Endothelial cell of umbilical vein (primary cell): ENCODE measurements at places on chromosomes 16 and 17. TPM values are rescaled to one million over a fixed set of nuclear protein-coding genes. Genes with fewer than 3 reads are reported as not detected.

HAGHL gene
- 5.9 and 6.8 TPM in 2 replicates for total RNA-seq

NPB gene
- 0.42 TPM in 1 of 2 replicates, not detected in the other for total RNA-seq

DNAAF8 gene
- 1.0 TPM in 1 of 2 replicates, not detected in the other for total RNA-seq

OR4D1 gene
- total RNA-seq = not detected in 2 replicates

PHOSPHO1 gene
- 0.18 TPM in 1 of 2 replicates, not detected in the other for total RNA-seq

KIF18B gene
- total RNA-seq = 48.4 and 50.3 TPM in 2 replicates

CBFA2T3 gene
- total RNA-seq = not detected in 2 replicates

TBC1D10B gene
- 57.4 and 63.0 TPM in 2 replicates for total RNA-seq

SGCA gene
- total RNA-seq = not detected in 2 replicates

EVI2B gene
- 1.7 and 2.3 TPM in 2 replicates for total RNA-seq

DOC2A gene
- total RNA-seq = 0.58 and 0.60 TPM in 2 replicates

CSNK1D gene
- 143 and 155 TPM in 2 replicates for total RNA-seq

KRTAP2-3 gene
- total RNA-seq = not detected in 2 replicates

CFAP119 gene
- total RNA-seq = 6.5 and 7.2 TPM in 2 replicates

LHX1 gene
- total RNA-seq = not detected in 2 replicates
